ENCODE measurements at places on chromosomes 13 and 19.
A peak's percentile ranks its signal among the peaks of the same experiment; 100 is the strongest.

DNA sequence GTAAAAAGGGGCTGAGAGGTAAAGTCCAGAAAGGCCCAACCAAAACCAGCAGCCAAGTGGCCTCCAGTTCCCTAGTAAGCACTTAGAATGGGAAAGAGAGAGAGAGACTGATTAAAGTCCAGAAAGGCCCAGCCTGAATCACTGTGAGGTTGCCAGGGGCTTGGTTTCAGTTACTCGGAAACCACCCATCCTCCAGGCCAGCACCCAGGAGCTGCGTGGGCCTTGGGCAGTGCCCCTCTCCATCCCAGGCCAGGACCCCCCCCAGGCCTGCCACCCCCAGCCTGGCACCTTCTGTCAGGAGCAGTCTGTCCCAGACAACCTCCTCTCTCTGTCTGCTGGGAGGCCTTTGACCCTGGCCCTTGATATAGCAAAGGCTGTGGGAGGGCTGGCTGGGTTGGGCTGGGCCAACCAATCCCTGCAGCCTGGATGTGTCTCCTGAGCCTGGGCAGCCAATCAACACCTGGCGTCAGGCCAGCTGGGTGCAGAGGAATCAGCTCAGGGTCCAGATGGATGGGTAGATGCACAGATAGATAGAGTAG, at the start of gene CYP4F2:
TSS of gene CYP4F2 (minus strand) at position 337 of the 539 bp plus-strand sequence. CDS start 463 bp downstream, outside the sequence.
- DNase-seq = no peak

DNA sequence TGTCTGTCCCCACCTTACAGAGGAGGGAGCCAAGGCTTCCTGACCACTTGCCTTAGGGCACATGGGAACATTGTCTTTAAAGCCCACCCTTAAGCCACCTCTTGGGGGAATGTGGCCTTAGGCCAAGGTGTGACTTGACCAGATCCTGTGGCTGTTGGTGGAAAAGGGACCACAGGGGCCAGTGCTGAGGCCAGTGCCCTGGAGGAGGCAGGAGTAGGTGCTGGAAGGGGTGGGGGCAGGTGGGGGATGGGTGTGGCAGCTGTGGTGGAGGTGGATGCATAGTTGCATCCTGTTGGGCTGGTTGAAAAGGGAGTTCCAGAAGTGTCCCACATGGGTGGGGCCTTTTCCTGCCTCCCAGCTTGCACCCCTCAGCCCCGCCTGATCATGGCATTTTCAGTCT, 44.8 kb downstream of the DNM2 start:
- no peak for DNase-seq

DNA sequence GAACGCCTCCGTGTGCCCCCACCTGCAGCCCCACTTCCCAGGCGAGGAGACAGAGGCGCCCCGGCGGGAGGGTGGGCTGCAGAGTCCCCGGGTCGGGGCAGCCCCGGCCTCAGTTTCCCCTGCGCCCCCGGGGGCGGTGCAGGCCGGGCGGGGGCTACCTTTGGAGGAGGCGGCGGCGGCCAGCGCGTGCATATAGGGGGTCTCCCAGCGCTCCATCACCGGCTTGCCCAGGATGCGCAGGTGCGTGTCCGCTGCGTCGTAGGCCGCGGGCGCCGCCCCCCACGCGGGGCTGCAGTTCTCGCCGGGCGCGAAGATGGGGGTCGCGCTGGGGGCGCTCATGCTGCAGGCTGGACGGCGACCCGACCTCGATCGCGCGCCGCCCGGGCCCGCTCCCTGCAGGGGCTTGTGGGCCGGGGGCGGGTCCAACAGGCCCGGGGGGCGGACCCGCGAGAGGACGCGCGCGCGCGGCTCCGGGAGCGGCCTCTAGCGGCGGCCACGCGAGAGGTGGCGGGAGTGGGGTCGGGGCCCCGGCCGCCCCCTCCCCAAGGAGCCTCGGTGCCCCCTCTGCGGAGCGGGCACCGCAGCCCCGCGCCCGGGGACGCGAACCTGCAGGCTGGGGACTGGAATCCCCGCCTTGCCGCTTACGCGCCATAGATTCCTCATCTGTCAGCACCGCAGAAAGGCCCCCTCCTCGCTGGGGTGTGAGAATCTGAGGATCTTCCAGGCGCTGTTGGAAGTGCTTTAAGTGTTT, at the start of gene GAMT:
TSS of gene GAMT (minus strand) at position 405 of the 751 bp plus-strand sequence. CDS start at position 339, 66 bp downstream.
- no peak for DNase-seq

DNA sequence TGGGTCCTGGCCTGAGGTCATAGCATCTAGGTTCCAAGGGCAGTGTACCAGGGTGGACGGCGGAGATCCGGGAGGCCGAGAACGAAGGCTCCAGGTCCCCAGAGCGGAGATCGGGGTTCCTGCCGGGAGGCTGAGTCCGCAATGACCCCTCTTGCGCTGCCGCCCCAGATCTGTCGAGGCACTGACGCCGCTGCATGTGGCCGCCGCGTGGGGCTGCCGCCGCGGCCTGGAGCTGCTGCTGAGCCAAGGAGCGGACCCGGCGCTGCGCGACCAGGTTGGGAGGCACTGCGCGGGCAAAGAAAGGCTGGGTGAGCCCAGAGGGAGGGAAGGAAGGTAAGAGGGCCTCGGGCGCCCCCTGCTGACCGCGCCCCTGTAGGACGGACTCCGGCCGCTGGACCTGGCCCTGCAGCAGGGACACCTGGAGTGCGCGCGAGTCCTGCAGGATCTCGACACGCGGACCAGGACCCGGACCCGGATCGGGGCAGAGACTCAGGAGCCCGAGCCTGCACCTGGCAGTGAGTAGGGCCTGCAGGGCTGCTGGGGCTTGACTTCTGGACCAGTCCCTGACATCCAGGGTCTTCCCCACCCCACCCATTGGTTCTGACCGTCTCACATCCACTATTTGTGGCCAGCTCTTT, 906 bp downstream of the ANKLE1 start:
- DNase-seq = peak; percentile 81

DNA sequence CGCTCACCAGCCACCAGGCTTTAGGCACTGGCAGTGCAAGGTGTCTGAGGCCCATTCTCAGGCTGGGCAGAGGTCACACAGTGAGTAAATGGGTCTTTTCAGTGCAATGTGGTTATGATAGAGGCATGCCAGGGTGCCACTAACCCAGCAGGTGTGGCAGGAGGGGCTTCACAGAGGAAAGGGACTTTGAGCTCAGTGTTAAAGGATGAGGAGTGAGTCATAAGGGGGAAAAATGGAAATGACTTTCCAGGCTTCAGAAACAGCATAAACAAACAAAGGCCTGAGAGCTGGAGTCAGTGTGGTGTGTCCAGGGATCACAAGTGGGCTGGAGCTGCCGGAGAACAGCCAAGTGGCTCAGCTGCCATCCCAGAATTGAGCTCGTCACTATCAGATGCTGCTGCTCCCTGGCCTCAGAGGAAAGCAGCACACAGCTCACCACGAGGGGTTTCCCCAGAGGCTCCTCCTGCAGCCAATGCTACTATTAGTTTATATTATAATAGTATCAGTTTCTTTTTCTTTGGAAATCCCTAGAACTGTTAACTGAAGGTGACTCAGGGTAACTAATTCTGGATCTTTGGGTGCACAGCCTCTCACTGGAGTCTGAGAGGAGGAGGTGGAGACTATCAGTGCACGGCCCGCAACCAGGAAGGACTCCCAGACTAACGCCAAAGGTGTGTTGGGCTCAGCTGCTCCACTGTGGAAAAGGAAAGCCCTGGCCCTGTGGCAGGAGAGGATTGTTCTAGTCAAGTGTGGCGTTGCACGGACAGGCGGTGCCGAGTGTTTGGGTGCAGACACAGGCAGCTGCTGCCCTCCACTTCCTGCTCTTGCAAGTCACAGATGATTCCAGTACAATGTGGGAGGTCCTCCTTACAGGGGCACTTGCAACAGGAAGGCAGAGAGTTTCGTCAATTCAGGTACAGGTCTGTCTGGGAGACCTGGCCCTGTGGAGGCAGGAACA, 39.5 kb downstream of the DHRS12 start:
- peak; percentile 51 for DNase-seq

GRCh38 chr19:34345947-34346351, 19.0 kb upstream of the GPI start:
- peak; percentile 47 for DNase-seq

DNA sequence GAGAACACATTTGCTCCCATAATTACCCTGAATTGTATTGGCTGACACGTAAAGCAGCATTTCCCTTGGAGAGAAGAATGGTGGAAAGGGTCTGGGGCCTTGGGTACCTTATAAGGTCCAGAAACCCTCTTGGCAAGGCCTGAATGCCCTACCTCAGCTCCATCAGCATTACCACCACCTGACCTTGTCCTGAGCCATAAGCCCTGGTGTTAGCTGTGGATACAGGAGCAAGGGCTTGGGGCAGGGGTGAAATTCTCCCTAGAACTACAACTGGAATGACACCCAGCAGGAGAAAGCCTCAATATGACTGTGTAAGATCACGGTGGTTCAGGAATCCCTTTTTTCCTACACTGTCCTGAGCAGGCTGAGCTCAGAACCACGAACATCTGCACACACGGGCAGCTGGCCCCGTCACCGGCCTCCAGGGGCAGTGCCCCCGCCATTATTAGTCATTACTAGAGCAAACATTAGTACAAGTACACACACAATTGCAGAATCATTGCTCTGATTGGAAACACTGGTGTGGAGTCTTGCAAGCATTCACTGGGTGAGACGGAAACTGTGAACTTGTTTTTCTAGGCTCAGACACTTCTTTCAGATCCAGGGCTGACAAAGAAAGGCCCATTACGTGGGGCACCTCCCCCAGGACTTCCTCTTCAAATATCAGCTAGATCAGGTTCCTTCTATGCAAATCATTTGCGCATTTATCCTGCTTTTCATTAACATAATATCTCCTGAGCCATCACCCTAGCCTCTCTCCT, 26.8 kb upstream of the MTIF3 start:
- DNase-seq = peak; percentile 6

GRCh38 chr19:35612224-35612558, 344 bp upstream of the HAUS5 start:
- no peak for DNase-seq

DNA sequence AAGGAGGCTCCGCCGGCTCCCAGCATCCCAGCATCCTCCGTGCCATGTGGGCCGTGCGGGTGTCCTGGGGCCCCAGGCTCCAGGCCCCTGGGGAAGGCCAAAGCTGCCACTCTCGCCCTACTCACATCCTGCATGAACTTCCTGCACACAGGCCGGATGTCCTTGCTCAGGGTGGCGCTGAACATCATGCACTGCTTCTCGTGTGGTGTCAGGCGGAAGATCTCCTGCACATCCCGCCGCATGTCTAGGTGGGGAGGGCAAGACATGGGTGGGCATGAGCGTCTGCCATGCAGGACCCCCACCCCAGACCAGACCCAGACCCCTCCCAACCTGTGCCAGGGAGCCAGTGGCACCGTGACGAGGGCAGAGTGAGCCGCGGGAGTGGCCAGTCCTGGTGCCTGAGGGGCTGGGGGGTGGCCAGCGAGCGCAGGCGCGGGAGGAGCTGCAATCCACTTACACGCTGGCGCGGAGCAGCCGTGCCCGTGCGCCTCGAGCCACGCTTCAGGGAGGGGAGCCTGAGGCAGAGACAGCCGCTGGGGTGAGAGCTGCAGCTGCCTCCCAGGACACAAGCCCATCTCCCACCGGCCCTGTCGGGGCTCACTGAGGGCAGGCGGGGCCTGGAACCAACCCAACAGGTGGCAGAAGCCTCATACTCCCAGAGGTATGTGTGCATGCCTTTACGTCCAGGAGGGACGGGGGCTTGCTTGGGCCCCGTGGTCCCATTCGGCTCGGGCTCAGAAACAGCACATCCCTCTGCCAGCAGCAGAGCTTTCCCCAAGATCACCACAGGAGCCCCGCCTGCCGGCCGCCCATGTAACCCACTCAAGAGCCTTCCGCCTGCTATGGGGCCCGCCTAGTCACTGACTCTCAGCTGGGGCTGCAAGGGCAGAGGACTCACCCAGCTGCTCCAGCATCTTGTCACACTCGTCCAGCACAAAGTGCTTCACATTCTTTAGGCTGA, 8.8 kb downstream of the DDX39A start:
- no peak for DNase-seq

GRCh38 chr13:35747594-35747993, 271.1 kb upstream of the MAB21L1 start:
- DNase-seq = no peak

DNA sequence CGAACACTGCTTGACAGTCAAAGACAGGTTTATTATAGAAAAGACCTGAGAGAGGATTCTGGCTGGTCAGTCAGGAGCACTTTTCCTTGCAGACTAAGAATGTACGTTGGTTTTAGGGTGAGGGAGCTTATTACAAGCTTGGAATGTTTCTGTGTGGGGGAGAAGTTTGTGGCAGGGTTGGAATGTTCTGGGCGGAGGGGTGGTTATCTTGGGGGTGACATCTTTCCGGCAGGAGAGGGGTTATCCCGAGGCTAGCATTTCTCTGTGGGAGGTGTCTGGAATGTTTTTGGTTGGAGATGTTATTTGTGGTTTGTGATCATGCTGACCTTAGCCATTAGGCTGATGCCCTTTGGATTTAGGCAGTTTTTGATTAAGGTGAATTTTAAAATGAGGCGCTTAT, 61.8 kb downstream of the ZNF136 start:
- no peak for DNase-seq

DNA sequence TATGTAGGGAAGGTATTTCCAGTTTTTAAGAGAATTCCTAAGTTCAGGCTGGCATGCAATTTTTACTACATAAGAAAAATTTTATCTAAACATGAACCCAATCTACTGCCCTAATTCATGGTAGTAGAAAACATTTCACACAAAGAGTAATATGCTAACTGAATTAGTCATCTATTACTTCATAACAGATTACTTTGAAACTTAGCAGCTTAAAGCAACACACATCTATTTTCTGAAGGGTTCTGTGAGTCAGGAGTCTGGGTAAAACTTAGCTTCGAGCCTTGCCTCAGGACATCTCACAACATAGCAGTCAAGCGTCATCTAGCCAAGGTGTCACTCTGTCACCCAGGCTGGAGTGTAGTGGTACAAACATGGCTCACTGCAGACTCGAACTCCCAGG, 537.5 kb downstream of the DCT start:
- DNase-seq = no peak

DNA sequence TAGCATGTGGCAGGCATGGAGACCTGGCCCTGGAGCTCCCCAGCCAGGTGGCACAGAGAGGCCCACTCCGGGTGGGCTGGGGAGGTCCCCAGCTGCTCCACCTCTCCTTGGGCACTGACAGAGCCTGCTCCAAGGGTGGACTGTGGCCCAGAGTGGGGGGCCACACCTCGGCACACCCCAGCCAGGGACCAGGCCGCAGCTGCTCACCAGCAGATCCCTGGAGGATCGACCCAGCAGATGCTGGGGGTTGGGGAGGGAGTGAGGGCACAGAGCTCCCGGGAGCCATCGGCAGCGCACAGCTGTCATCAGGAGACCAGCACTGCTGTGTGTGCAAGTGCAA, 72.0 kb upstream of the KCTD15 start:
- DNase-seq = no peak

GRCh38 chr13:33218020-33218419, 67.5 kb downstream of the STARD13 start:
- DNase-seq = no peak

GRCh38 chr19:45346449-45346848, 5.9 kb downstream of the KLC3 start:
- DNase-seq = no peak

- no peak for DNase-seq
These were observed 58.7 kb upstream of the RGCC start for GRCh38 chr13:41398494-41399170.

DNA sequence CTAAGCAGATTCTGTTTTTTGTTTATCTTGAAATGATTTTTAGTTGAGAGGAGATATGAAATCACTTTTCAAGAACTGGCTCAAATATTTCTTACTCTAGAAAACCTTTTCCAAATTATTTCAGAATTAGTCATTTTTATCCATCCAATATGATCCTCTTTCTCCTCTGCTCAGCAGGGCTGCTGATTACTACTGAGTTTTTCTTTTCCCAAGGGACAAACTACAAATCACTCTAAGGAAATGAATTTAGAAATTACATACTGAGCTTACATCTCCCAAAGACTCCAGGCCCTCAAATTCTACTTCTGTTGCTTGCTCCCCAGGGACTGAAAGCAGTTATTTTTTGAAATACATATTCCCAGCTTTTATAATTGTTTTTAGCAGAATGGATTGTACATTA, 87.4 kb upstream of the UFM1 start:
- no peak for DNase-seq

- DNase-seq = no peak
These were observed 196.7 kb downstream of the FOXO1 start for GRCh38 chr13:40469581-40470310.

Data from stimulated activated CD4-positive, alpha-beta T cell treated with anti-CD3 and anti-CD28 coated beads, Interleukin-12 subunit alpha, Interleukin-12 subunit beta, amount 100 ng/mL, for 48 hours (primary cell).